ENCODE measurements at places on chromosomes 5 and 9.

DNA sequence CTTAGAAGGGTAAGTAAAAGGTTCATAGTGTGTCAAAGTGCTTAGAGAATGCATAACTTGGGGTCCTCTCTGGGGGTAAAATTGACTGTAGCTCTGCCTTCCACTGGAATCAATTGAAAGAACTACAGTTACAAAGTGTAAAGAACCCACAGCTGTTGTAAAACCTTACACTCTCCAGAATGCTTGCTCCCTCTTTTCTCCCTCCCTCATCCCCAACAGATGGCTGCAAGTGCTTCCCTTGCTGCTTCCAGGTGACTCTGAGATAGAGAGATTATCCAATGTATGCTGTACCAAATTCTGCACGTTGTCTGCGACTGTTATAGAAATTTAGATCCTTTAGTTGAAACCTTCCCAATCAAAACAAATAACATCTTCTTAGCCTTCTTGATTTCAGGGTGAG, 126.0 kb downstream of the STK32A start:
- DNase-seq = no peak

- DNase-seq = peak; percentile 18
These were observed 394.9 kb downstream of the GADD45G start for GRCh38 chr9:89999534-90000370.

GRCh38 chr9:72947984-72948465, 4.8 kb downstream of the ALDH1A1 start:
- no peak for DNase-seq

GRCh38 chr5:5629607-5629978, 207.1 kb downstream of the ICE1 start:
- no peak for DNase-seq

DNA sequence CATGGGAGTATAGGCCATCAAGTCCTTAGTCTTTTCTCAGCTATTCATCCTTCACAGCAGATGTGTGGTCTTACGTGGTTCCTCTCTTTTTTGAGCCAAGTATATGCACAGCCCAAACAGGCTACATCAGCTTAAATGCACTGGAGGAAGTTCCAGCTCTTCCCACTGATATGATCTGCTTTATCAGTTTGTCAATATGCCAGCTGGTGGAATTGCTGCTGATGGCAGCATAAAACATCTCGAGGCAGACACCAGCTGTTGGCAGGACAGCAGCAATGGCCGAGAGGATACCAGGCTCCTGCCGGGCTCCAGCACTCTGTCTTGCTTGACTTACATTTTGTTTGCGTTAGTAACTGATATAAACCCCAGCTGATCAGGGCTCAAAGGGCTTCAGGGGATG, 143.4 kb downstream of the TENT4A start:
- no peak for DNase-seq

DNA sequence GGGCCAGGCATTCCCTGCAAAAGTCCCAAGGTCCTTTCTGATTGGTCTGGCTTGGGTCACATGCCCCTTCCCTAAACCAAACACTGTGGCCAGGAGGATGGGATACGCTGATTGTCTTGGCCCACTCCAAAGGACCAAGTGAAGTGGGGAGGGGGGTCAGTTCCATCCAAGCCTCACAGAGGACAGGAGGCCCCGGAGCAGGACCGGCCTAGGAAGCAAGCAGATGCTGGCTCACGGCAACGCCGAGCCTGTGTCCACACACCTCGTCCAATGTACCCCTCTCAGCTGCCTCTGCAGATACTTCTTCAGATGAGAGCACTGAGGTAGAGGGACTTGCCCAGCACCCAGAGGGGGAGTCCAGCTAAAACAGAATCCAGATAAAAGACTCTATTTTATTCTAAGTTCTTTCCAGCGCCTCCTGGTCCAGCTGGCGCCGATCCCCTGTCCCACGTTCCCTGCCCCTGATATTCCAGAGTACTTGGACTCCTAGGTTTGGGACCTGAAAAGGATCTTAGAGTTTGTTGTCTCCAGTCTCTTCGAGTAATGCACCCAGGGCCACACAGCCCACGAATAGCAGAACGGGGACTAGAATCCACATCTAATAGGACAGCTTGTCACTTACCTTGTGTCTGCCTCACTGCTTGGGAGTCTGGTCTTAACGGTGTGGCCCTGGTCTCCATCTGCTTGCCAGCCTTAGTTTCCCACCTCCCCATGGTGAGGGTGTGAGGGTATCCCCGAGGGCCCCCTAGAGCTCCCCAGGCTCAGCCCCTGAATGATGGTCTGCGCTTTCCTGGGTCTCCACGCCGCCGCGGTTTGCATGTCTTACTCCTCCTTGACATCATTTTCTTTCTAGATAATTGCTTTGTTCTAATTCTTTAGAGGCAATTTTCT, 72.4 kb upstream of the UNC5A start:
- no peak for DNase-seq

- no peak for DNase-seq
These were observed 247.4 kb downstream of the CDH9 start for GRCh38 chr5:26791021-26791420.

DNA sequence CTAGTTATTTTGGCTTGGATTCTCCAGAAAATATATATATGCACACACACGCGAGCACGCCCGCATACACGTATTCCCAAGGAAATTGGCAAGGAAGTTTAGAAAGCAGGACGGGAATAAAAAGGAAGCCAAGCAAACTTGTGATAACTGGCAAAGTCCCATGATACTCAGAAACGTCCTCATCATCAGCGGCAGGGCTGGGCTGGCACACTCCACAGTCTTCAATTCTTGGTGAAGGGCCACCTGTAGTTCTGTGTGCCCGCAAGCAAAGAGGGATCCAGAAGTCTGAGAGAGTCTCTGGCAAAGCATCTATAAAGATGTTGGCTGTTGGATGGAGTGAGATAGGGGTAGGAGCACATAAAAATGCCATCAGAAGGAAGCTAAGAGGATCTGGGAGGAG, 289.3 kb upstream of the CTNND2 start:
- DNase-seq = no peak

GRCh38 chr9:70263421-70263820, 4.6 kb downstream of the SMC5 start:
- no peak for DNase-seq

DNA sequence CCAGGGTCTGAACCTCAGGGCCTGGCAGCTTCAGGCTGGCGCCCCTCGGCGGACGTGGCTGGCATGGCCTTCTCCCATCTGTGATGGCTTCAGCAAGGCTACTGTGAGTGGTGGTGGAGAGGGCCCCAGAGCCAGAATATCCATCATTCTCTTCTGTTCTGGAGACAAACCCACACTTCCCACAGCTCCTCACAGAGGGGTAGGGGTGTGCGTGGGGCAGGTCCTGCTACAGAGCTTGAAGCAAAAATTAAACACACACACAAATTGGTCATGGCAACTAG, 9.6 kb downstream of the GPX3 start:
- DNase-seq = no peak

GRCh38 chr5:158967541-158967940, 132.2 kb downstream of the EBF1 start:
- no peak for DNase-seq

DNA sequence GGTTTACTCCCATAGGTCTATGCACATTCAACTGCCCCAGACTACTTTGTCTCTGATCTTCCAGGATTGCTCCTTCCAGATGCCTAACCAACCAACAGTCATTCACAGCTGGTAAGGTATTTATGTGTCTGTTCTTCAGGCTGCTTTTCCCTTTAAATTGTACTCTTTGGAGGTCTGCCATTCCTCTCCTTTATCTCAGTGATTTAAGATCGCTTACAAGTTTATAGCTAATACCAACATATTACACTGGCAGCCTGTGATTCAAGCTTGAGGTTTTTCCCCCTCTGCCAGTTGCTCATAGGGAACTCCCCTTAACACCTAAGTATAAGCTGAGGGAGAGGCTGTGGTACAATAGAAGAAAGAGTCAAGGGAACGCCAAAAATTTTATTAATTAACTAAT, 711.7 kb upstream of the EDIL3 start:
- no peak for DNase-seq

DNA sequence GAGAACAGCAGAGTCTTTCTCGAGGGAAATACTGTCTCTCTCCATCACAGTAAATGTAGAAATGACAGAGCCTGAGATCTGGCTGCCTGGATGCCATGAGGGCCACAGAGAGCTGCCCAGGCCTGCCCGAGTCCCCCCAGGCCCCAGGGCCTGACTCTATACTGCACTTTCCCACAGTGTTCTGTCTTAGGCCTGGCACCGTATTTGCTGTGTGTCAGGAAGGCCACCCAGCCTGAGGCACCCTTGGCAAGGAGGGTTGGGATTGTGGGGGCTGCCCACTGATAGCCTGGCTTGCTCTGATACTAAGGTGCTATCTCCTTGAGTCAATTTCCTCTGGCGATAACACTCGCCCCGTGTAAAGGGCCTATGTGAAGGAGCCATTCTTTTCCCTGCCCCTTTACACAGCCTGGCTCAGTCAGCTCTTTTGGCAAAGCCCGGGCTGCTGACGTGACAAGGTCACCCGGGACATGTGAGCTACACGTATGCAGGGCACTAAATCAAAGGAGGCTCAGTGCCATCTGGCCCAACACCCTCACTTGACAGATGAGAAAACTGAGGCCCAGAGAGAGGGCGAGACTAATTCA, 630.1 kb upstream of the KLF4 start:
- DNase-seq = no peak

- DNase-seq = no peak
These were observed 694 bp upstream of the PHPT1 start for GRCh38 chr9:136848393-136849037.

- no peak for DNase-seq
These were observed 15.1 kb downstream of the GSN start for GRCh38 chr9:121283080-121283398.

DNA sequence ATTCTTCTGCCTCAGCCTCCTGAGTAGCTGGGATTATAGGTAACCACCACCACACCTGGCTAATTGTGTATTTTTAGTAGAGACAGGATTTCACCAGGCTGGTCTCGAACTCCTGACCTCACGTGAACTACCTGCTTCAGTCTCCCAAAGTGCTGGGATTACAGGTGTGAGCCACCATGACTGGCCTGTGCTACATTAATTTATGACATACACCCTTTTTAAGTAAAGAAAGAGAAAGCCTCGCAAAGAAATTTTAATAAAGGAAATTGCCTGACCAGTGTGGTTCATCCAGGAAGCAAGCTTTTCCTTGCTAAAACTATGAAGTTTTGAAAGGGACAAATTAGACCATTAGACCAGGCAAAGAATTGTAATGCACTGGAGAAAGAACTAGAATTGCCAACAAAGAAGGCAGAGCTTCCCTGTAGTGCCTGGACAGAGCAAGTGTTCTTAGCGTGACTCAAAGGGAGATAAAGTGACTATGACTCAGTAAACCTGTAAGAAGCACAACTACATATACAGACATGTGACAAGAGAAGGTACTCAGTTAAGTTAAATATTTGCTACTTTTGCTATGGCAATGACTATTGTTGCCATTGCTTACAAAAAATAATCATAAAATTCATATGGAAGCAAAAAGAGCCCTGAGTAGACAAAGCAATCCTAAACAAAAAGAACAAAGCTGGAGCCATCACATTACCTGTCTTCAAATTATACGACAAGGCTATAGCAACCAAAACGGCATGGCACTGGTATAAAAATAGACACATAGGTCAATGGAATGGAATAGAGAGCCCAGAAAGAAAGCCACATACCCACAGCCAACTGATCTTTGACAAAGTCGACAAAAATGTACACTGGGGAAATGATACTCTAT, 54.6 kb downstream of the FYB1 start:
- no peak for DNase-seq

DNA sequence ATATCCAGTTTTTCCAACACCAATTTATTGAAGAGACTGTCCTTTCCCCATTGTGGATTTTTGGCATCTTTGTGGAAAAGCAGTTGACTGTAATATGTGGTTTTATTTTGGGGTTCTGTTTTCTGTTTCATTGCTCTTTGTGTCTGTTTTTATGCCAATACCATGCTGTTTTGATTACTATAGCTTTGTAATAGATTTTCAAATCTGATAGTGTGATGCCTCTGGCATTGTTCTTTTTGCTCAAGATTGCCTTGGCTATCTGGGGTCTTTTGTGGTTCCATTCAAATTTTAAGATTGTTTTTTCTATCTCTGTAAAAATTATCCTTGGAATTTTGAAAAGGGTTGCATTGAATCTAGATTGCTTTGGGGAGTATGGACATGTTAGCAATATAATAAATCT, 99.5 kb downstream of the NDUFAF2 start:
- DNase-seq = no peak

DNA sequence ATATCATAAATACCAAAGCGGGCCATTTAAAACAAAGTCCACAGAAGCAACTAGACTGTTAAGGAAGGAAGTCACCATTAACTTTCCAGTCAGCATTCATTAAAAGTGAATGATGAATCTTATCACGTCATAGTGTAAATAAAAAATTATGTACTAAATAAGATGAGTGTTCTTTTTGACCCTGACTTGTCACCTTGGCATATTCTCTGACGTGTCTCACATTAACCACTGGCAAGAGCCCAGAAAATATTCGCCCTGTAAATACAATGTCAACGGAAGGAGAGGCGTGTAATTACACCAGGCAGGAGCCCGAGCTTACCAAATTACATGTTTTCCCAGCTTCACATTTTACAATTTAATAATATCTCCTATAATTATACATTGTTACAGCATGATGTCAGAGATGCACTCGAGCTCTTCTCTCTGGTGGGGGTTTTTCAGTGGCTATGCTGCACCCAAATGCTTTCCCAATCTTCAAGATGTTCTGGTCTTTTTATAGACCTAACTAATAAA, 29.3 kb upstream of the UBE2QL1 start:
- DNase-seq = no peak

DNA sequence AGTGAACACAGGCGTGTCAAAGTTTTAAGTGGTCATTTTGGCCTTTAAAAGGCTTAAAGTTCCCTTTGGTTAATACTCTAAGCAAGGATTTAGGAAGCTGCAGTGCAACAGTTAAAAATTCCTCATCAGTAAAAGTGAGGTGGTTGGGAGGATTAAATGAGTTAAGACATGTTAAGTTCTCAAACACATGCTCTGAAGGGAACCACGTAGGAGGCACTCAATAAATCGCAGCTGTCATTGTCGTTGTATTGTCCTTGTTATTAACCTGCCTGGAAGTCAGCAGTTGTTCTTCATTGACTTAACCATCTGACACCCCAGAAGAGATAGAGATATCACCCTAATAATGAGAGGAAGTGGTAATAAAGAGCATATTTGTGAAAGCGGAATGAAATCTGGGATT, 247.5 kb downstream of the MARCHF11 start:
- DNase-seq = no peak

DNA sequence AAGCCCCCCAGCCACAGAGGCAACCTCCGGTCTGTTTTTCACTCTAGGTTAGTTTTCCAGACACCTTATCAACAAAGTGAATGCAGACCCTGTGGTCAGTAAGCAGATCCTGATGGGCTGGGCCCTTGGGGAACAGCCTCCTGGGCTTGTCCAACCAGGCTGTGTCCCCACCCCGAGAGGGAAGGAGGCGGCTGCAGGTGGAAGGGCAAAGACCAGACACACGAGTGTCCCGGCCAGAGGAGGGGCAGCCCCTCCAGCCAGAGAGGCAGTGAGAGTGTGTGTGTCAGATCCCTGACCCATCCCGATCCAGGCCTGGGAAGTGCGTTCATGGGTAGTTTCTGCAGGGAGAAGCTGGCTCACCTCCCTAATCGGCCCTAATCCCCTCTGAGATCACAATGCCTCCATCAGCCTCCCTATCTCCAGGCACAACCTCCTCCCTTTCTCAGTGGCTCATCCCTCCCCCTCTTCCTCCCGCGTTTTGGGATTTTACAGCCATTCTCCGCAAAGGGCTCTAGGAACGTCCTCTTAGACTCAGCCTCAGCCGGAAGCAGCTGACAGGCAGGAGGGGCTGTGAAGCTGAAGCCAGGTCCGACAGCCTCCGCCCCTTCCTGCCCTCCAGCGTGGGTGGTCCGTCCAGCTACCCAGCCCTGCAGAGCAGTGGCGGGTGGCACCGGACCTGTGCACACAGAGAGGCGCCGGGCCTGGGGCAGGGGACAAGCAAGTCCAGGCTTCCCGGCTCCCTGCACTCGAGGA, 9.7 kb downstream of the SLC12A7 start:
- no peak for DNase-seq

GRCh38 chr5:57749396-57749795, 266.8 kb upstream of the ACTBL2 start:
- DNase-seq = no peak

Measured in stimulated activated CD4-positive, alpha-beta T cell treated with anti-CD3 and anti-CD28 coated beads, Interleukin-1b, Interleukin-23, amount 100 ng/mL, for 1 hour (primary cell).